K562 (cell line): ENCODE measurements at places on chromosomes 1 and 21.

- peak; percentile 75 for DNase-seq
- peaks cover 33% of the 10 kb centered on the region for H3K4me1 ChIP-seq
- H3K27ac ChIP-seq, result no peak overlapping the region
These were observed 5.9 kb upstream of the PTPRF start for GRCh38 chr1:43524804-43525203.

DNA sequence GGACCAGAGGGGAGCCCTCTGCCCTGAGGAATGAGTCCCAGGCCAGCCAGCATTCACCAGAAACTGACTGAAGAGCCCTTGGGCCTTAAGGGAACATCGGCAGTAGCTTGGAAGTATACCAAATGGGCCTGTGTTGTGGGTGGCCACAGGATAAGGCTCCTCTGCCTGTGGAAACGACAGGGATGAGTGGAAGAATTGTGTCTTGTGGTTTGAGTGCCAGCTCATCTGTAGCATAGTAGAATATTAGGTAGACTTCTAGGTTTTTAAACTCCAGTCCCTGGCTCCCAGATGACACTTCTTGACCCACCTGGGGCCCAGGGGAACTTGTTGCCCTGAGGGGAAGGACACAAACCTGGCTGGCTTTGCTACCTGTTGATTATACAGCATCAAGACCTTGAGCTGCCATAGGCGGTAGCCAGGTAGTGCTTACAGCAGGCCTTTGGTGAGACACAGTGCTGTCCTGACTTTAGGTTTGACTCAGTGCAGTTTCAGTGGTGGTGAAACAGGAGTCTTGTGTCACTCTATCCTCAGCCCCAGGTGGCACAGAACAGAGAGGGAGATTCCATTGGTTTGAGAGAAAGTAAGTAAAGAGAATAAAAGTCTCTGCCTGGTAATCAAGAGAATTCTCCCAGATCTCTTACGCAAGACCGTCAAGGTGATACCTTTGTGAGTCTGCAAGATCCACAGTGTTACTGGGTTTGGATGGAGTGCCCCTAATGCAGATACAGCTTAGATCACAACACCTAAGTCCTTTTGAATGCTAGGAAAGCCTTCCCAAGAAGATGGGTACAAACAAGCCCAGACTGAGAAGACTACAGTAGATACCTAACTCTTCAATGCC, 50.2 kb downstream of the RABGAP1L start:
- H3K4me1 ChIP-seq, result peaks cover 12% of the 10 kb centered on the region; the same call in 2 of the 3 replicates
- H3K36me3 ChIP-seq, result 0 out of 3 replicates have a peak, but pooled peaks cover 4% of the 10 kb centered on the region
- no peak for DNase-seq
- H3K27me3 ChIP-seq, result no peaks in the 10 kb centered on the region
- no peak overlapping the region for H3K27ac ChIP-seq

GRCh38 chr1:244116946-244117345, 65.9 kb downstream of the ZBTB18 start:
- H3K27me3 ChIP-seq, result peaks cover 4% of the 10 kb centered on the region; the same call in 1 of the 2 replicates
- no peaks in the 10 kb centered on the region for H3K4me1 ChIP-seq
- H3K36me3 ChIP-seq, result no peaks in the 10 kb centered on the region
- no peak overlapping the region for H3K27ac ChIP-seq
- no peak for DNase-seq

DNA sequence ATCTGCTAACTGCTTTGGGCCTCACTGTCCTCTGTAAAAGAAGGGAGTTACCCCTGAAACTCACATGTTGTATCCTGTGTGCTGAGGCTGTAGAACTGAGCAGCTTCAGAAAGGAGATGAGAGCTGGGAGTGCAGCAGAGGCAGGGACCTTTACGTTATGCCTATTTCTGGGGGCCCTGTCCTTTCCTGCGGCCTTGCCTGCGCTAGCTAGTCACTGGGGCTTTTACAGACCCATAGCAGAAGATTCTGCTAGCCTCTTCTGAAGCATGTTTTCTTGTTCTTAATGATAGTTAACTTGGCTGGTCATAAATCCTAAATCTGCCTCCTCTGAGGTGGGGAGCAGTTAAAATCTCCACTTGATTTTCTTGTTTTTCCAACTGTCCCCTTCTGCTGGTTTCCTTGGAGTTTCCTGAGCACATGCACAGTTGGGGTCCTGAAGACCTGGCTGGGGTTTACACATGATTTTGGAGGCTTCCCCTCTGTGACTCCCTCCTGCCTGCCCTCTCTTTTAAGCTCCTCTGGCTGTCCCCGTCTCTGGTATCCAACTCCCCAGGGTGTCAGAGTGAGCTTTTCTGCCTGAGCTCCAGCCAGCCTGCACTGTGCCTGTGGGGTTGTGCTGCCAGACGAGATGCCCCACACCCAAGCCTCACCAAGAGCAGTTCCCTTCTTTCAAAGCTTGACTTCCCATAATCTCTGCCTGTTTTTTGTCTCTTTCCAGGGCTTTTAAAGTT, 76.6 kb downstream of the NOS1AP start:
- H3K27ac ChIP-seq, result no peak overlapping the region
- H3K27me3 ChIP-seq, result peaks cover 14% of the 10 kb centered on the region
- no peaks in the 10 kb centered on the region for H3K4me1 ChIP-seq
- H3K36me3 ChIP-seq, result no peaks in the 10 kb centered on the region
- H3K4me3 ChIP-seq, result no peak overlapping the region

- H3K27ac ChIP-seq, result no peak overlapping the region
- no peaks in the 10 kb centered on the region for H3K36me3 ChIP-seq
- no peak overlapping the region for H3K4me3 ChIP-seq
- no peaks in the 10 kb centered on the region for H3K27me3 ChIP-seq
These were observed 1039.4 kb upstream of the B3GALT2 start for GRCh38 chr1:194225821-194226220.

GRCh38 chr1:28127617-28128257, 39.3 kb upstream of the EYA3 start:
- no peaks in the 10 kb centered on the region; the same call in 2 of the 3 replicates for H3K27me3 ChIP-seq
- no peak for DNase-seq
- no peaks in the 10 kb centered on the region for H3K36me3 ChIP-seq
- no peak overlapping the region for H3K4me3 ChIP-seq
- 0 out of 3 replicates have a peak overlapping the region, but pooled peaks have one; percentile 0 for H3K27ac ChIP-seq

GRCh38 chr1:86231076-86231475, 74.5 kb upstream of the COL24A1 start:
- no peak for DNase-seq
- no peaks in the 10 kb centered on the region for H3K36me3 ChIP-seq
- H3K27me3 ChIP-seq, result no peaks in the 10 kb centered on the region

- no peaks in the 10 kb centered on the region; the same call in 1 of the 2 replicates for H3K4me1 ChIP-seq
- H3K27me3 ChIP-seq, result no peaks in the 10 kb centered on the region
- no peaks in the 10 kb centered on the region for H3K36me3 ChIP-seq
- no peak overlapping the region for H3K27ac ChIP-seq
- DNase-seq, result no peak
These were observed 274.9 kb downstream of the RRAGC start for GRCh38 chr1:38584448-38585355.

DNA sequence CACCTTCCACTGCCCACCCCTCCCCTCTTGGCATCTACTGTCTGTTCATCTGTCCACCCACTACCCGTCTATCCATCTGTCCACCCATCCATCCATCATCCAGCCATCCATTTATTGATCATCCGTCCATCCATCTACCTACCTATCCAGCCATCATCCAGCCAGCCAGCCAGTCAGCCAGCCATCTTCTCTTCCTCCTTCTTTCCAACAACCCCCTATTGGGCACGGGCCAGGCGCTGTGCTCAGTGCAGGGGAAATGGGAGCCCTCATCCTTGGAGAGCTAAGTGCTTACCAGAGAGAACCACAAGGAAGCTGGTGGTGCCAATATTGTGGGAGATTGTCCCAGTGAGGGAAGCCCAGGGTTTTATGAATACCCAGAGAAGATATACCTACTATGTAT, 51.7 kb upstream of the TMEM51 start:
- no peak overlapping the region for H3K4me3 ChIP-seq
- H3K27ac ChIP-seq, result no peak overlapping the region
- DNase-seq, result no peak
- no peaks in the 10 kb centered on the region for H3K4me1 ChIP-seq

DNA sequence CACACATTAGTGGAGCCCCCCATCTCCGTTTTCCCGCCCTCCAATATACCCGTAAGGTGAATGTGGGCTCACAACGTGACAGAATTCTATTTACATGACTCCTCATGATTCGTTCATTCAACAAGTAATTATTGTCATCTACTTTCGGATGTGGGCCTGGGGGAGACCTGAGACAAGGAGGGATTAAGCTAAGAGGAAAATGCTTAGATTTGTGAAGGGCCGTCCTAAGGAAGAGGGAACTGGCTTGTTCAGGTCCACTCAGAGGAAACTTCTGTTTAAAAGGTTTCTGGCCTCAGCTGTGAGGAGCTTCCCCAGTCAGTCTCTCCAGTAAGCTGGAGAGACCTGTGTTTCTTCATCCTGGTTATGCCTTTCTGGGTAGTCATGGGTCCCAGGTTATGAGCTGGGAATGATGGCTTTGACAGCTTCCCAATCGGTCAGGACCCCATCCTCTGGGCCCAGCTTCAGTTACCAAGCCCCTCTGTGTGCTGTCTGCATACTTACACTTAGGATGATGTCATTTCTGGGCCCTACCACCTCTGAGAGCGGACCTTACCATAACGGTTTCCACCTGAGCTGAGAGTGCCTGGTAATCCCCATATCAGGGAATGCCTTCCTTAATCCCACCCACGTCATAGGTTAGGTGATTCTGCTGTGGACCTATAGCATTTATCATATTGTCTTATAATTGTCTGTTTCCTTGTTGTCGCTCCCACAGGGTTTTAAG, 687 bp upstream of the ERI3 start:
- H3K27ac ChIP-seq, result peak overlapping the region; percentile 52
- peaks cover 32% of the 10 kb centered on the region for H3K4me1 ChIP-seq
- H3K27me3 ChIP-seq, result no peaks in the 10 kb centered on the region
- H3K36me3 ChIP-seq, result 0 out of 3 replicates have a peak, but pooled peaks cover 4% of the 10 kb centered on the region
- peak overlapping the region; percentile 80 for H3K4me3 ChIP-seq

GRCh38 chr1:211711315-211711705, 35.9 kb upstream of the NEK2 start:
- H3K4me3 ChIP-seq, result no peak overlapping the region
- DNase-seq, result no peak
- no peaks in the 10 kb centered on the region for H3K27me3 ChIP-seq
- H3K4me1 ChIP-seq, result peaks cover 4% of the 10 kb centered on the region; the same call in 1 of the 2 replicates

GRCh38 chr21:27799861-27800260, 833.0 kb upstream of the ADAMTS5 start:
- no peak overlapping the region for H3K4me3 ChIP-seq
- DNase-seq, result no peak
- H3K27me3 ChIP-seq, result no peaks in the 10 kb centered on the region
- H3K36me3 ChIP-seq, result no peaks in the 10 kb centered on the region
- H3K27ac ChIP-seq, result no peak overlapping the region

DNA sequence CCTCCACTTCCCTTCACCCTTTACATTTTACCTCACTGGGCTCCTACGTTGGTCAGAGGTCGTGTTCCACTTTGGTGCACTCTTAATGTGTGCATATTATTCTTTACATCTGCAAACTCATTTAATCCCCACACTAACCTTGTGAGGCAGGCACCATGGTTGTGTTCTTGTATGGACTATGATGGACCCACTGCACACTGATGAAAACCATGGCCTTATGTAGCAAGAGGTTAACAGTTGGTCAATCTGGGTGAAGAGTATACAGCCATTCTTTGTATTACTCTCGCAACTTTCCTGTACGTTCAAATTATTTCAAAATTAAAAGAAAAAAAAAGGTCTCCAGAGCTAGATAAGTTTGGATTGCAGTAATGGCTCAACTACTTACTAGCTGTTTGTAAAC, 78.5 kb downstream of the RUNX1 start:
- no peak overlapping the region for H3K27ac ChIP-seq
- H3K4me1 ChIP-seq, result peaks cover 9% of the 10 kb centered on the region; the same call in 1 of the 2 replicates
- H3K36me3 ChIP-seq, result no peaks in the 10 kb centered on the region
- no peak for DNase-seq

DNA sequence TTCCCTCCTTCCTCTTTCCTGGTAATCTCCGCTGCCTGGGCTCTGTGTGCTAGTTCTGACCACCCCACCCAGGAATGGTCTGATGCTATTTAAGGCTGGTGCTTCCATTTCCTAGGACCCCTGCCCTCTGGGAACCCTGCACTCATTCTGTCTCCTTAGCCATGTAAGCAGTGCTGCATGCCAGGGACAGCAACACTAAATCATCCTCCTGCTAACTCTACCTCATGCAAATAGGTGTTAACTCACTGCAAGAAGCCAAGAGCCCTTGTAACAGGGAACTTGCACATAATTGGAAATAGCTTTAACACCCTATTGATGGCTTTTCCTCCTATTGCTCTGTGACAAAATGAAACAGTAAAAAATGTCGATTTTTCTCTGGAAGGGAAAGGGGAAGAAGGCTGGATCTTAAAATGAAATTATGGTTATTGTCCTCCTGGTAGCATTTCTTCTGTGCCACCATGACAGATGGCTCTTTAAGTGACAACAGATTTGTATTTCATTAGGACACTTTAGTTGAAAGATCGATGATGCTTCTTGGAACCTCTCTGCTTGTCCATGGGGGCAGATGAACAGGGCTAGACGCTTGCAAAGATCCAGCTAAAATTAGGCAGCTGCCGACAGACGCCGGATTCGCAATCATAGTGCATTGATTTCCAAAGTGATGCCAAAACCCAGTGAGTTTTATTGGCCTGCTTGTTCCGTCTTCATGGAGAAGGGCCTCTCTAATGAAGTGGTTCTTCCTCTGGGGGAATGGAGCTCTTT, 551.7 kb downstream of the MATN1 start:
- H3K4me3 ChIP-seq, result no peak overlapping the region
- DNase-seq, result no peak
- H3K4me1 ChIP-seq, result peaks cover 5% of the 10 kb centered on the region
- H3K36me3 ChIP-seq, result no peaks in the 10 kb centered on the region
- no peaks in the 10 kb centered on the region for H3K27me3 ChIP-seq
- no peak overlapping the region for H3K27ac ChIP-seq

- H3K27ac ChIP-seq, result no peak overlapping the region
- H3K4me3 ChIP-seq, result no peak overlapping the region
- no peaks in the 10 kb centered on the region for H3K36me3 ChIP-seq
These were observed 15.6 kb upstream of the ACADM start for GRCh38 chr1:75708910-75709309.

- no peak overlapping the region for H3K27ac ChIP-seq
- peaks cover 10% of the 10 kb centered on the region; the same call in 2 of the 3 replicates for H3K27me3 ChIP-seq
- no peak overlapping the region for H3K4me3 ChIP-seq
- DNase-seq, result no peak
- H3K36me3 ChIP-seq, result no peaks in the 10 kb centered on the region
- H3K4me1 ChIP-seq, result no peaks in the 10 kb centered on the region
These were observed 11.4 kb upstream of the ZSCAN20 start for GRCh38 chr1:33460947-33461629.

GRCh38 chr1:89608984-89609725, 23.8 kb upstream of the LRRC8C start:
- no peaks in the 10 kb centered on the region for H3K27me3 ChIP-seq
- no peaks in the 10 kb centered on the region for H3K36me3 ChIP-seq
- no peak overlapping the region for H3K4me3 ChIP-seq
- no peak overlapping the region for H3K27ac ChIP-seq

- H3K27me3 ChIP-seq, result no peaks in the 10 kb centered on the region
- H3K36me3 ChIP-seq, result no peaks in the 10 kb centered on the region
- no peaks in the 10 kb centered on the region for H3K4me1 ChIP-seq
- no peak overlapping the region for H3K27ac ChIP-seq
These were observed 258.7 kb downstream of the RYR2 start for GRCh38 chr1:237300642-237301041.
